DMS53 (cell line): ENCODE measurements at places on chromosomes 3 and 15.
A peak's percentile ranks its signal among the peaks of the same experiment; 100 is the strongest.

DNA sequence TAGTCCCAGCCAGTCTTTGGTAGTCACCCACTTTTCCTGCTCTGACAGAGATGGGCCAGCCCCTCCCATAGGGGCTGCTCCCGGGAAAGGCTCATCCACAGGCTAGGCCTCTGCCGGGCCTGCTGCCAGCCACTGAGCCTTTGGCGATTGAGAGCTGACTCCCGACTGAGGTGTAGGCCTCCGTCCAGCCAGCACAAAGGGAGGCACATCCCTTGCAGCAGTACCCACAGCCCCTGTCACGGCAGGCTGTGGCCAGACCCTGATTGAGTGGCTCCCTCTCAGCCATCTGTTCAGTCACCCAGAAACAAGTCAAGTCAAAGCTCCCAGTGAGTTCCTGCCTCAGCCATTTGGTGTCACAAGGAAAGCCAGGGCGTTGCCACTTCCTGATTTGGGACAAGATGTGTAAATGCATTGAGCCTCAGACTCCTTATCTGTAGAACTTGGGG lies 6.2 kb upstream of the PAK6 start:
- DNase-seq: no peak

- DNase-seq: no peak
These were observed 460.0 kb downstream of the PDCD6IP start for GRCh38 chr3:34258271-34258998.

GRCh38 chr3:183548262-183548769 lies 7.2 kb downstream of the KLHL6 start:
- no peak for DNase-seq

- no peak for DNase-seq
These were observed 25.9 kb downstream of the TMCC1 start for GRCh38 chr3:129867506-129868124.

GRCh38 chr15:75007216-75007615 lies 11.9 kb downstream of the SCAMP5 start:
- DNase-seq: no peak

DNA sequence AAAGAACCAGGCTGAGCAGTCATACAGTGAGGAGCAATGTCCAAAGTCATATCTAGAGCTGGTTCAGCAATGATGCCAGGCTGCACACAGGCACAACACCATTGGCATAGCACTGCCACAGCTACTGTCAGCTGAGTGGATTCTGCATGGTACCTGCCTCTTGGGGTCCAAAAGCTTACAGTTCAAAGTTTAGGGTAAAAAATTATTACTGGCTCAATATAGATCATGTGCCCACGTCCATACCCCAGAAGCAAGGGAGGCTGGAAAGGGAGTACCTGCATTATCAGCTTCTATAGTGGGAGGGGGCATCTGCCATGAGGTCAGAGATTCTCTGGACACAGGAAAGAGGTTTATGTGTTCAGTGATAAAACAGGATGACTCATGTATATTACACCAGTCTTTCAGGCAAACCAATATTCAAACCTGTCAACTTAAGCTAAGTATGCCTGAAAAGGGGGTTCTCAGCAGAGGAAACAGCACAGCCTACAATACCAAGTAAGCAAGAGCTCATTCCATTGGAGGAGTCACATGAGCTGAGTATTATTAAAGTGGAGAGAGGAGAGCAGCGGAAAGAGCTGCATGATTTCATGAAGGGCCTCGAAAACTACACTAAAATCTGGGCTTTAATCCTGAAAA lies 99.0 kb downstream of the ANO10 start:
- peak; percentile 2 for DNase-seq
